ENCODE measurements at places on chromosomes 13 and 19.
A peak's percentile ranks its signal among the peaks of the same experiment; 100 is the strongest.

DNA sequence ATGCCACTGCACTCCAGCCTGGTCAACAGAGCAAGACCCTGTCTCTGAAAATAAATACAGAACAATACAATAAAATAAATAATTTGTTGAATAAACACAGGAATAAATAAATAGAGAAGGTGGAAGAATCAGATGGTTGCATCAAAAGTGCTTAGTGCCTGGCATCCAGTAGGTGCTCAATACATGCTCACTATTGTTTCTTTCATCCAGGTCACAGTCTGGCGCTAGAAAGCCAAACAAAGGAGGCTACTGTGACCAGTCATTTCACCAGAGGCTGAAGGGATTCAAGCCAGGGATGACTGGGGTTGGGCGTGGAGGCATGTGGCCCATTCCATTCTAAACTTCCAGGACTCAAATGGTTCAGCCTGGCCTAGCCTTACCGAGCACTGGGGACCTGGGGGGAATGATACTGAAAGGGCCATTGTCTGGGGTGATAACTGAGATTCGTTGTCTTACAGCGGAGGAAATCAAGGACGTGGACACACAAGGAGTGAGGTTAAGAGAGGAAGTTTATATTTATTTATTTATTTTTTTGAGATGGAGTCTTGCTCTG lies 3.6 kb upstream of the NDUFB7 start:
- DNase-seq = no peak

GRCh38 chr13:113448885-113449692 lies 4.2 kb downstream of the ADPRHL1 start:
- peak; percentile 85 for DNase-seq

DNA sequence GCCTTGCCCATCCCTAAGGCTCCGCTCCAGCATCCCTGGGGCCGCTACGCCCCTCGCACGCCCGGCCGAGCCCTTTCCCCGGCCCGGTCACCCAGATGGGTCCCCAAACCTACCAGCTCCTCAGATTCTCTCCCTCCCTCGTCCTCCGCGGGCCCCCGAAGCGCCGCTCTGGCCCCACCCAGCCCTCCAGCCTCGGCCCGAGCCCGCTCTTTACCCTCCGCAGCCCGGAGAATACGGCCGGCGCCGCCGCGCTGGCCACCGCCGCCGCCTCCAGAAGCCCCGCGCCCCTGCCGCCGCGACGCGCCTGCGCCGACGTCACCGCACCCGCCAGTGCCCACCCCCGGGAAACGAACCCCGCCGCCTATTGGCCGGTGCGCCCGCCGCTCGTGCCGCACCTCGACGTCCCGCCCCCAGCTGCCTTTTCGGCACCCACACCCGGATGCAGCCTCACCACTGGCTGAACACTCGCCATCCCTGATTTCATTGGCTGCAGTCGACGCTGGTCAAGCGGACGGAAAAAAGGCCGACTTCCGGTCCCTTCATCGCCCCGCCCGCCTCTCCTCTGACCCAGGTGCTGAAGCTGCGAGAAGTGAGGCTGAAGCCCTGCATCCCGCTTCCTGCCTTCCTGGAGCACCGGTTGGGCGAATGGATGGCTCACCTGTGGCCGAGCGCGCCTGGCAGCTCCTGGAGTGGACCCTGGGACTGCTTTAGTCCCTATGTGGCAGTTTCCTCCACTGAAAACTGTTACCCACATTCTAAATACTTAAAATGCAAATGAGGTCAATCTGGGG lies at the start of gene DAPK3:
TSS of gene DAPK3 (minus strand) at position 292 of the 791 bp plus-strand sequence. CDS start 1,364 bp downstream, outside the sequence.
- DNase-seq = peak; percentile 89

DNA sequence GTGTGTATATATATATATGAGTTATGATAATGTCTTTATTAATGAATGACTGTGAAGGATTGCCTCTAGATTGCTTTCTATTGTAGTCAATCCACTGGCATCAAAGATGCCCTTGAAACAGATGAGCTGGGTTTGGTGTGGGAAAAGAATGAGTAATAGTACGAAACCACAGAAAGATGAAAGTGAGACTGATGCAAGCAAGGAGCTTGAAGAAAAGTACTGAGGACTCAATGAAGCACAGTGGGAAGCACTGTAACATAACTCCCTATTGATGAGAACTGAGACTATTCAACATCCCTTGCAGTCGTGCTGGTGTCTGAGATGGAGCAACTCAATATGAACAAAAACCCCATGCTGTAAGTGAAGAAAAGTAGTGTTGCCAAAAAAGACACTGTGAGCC lies 1794.2 kb downstream of the SLITRK5 start:
- DNase-seq = no peak

DNA sequence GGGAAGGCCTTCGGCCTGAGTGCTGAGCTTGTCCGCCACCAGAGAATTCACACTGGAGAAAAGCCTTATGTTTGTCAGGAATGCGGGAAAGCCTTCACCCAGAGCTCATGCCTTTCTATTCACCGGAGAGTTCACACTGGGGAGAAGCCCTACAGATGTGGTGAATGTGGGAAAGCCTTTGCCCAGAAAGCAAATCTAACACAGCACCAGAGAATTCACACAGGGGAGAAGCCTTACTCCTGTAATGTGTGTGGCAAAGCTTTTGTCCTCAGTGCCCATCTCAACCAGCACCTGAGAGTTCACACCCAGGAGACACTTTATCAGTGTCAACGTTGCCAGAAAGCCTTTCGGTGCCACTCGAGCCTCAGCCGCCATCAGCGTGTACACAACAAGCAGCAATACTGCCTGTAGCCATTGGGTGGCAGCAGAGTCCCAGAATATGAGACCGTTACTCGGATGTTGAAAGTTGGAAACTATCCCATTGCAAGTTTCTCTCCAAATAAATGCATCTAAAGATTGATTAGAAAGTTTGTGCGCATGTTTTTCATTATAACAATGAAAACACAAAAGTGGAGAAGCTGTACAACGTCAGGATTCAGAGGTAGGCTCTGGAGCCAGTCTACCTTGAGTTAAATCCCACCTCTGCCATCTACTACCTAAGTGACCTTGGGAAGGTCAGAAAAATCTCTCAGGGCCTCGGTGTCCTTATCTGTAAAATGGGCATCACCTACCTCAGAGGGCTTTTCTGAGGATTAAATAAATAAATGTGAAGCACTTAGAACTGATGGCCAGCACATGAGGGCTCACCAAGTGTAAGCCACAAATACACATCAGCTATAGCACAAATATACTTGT lies 21.1 kb downstream of the ZNF473 start:
- no peak for DNase-seq

- peak; percentile 34 for DNase-seq
These were observed 31.1 kb downstream of the RB1 start for GRCh38 chr13:48334534-48335127.

All from NCI-H526 (cell line).